ENCODE measurements at places on chromosomes 7 and 10.
A peak's percentile ranks its signal among the peaks of the same experiment; 100 is the strongest.

- DNase-seq: no peak
Measured at GRCh38 chr7:111933609-111934008, 272.6 kb downstream of the DOCK4 start.

DNA sequence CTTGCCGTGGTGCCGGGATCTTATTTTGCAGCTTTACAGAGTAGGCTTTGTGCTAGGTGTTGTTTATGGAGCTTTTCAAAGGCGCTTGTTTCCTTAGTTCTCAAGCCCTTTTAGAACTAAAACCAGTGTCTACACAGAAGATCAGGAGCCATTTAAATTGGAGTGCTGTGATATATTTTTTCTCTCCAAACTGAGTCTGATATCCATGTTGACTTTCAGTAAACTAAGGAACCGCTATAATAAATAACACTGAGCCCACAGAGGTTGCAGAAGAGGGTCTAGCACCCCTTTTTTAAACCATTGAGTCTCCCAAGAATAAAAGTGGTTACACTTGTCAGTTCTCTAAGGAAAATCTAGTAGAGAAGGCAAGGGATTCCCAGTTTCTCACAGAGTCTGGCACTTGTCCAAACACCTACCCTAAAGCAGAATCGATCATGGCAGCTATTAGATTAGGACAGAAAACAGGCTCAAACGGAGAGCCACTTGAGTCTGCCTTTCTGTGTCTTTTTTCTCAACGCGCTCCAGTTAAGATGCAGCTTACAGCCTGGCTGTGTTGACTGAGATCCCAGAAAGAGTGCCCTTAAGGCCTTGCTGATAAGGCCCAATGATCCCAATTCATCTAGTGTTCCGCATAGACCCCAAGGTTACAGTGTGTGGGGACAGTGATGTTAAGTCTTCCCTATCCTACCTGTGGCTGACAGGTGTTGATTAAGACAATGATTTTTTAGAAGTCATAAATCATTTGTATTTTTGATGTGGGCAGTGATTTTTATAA lies 804 bp downstream of the TMEM106B start:
- DNase-seq: peak; percentile 47

- DNase-seq: no peak
Measured at GRCh38 chr7:105940109-105940508, 23.0 kb upstream of the CDHR3 start.

- no peak for DNase-seq
Measured at GRCh38 chr10:44335330-44336021, 49.4 kb downstream of the CXCL12 start.

All from NCI-H1105 (cell line).